ENCODE measurements at places on chromosomes 1 and 21.

DNA sequence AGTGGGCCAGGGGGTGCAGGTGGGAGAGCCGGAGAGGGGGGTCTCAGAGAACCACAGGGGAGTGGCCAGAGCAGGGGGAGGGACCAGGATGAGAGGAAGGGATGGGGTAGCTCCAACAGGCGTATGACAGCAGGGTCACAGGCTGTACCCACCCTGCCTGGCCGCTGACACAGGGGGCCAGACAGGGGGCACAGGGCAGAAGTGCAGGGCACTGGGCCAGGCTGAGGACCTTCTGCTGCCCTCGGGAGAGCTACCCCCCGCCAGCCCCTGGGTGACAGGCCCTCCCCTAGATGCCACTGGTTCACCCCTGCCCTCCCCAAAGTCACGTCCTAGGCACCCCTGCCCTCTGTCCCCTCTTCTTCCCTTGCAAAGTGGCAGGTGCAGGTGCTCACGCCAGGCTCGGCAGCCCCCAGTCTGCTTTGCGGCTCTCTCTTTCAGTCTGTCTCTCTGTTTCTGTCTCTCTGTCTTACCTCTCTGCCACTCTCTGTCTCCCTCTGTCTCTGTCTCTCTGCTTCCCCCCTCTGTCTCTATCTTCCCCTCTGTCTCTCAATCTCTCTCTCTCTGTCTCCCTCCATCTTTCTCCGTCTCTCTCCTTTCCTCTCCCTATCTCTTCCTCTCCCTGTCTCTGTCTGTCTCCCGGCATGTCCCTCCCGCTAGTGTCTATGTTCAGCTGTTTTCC, 48.5 kb downstream of the WNT9A start:
- DNase-seq = no peak

DNA sequence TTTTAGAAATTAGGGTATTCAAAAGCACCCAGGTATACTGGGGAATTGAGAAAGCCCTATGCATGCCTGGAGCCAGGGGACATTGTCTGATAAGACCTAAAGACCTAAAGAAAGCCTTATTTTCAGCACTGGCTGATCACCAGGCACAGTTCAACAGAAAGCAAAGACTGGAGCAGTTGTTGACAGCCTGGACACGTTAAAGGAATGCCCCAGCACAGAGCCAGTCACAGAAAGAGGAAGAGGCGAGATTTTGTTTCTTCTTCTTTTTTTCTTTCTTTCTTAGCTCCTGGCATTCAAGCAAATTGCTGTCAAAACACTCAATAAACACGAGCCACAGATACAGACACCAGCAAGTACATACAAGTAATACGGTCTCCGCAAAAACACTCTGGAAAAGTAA, 40.4 kb downstream of the RNF187 start:
- no peak for DNase-seq

DNA sequence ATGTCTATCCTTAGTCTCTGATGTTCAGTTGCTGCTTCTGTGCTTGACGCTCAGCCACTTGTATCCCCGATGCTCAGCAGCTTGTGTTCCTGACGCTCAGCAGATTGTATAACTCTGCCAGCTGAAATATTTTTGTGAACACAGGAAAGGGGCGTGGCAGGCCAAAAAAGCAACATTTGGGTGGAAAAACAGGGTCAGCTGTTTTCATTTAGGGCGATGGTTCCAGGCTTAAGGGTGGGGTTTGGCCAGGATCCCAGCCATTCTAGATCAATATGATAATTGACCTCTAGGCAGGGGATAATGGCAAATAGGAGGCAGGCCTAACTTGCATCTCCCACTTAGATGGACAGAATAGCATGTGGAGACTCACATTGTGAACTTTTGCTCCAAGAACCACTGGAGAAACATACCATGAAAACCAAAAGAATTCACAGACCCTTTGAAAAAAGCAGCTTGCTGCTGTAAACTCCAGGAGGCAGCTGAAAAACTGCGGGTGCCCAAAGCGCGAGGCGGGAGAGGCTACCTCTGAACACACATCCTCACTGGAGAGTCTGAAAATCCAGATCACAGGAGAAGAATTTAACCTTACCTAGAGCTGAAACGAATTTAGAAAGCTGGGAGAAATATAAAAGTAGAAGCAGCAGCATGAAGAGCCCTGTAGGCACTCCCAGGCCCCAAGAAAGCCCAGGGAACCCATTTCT, 58.3 kb downstream of the ZNF648 start:
- DNase-seq = no peak

DNA sequence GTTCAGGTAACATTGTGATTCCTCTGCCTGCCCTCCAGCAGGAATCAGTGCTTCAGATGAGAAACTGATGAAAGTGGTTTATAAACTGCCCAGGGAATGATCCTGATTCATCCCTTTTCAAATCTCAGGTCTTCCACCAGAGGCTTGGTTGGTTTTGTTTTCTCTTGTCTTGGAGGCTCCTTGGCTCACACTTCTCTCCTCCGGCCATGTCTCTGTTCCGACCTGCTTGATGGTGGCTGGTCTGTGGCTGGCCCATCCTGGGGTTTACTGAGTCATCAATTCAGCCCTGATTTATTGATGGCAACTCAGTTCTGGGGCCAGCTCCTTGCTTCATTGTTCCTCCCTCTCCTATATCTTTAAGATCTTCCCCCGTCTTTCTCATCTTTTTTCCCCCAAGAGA, 56.6 kb upstream of the SLC2A1 start:
- no peak for DNase-seq

GRCh38 chr1:78222225-78222959, 176.6 kb downstream of the GIPC2 start:
- DNase-seq = no peak

- no peak for DNase-seq
Observed at GRCh38 chr1:101239095-101240040, 2.5 kb downstream of the S1PR1 start.

DNA sequence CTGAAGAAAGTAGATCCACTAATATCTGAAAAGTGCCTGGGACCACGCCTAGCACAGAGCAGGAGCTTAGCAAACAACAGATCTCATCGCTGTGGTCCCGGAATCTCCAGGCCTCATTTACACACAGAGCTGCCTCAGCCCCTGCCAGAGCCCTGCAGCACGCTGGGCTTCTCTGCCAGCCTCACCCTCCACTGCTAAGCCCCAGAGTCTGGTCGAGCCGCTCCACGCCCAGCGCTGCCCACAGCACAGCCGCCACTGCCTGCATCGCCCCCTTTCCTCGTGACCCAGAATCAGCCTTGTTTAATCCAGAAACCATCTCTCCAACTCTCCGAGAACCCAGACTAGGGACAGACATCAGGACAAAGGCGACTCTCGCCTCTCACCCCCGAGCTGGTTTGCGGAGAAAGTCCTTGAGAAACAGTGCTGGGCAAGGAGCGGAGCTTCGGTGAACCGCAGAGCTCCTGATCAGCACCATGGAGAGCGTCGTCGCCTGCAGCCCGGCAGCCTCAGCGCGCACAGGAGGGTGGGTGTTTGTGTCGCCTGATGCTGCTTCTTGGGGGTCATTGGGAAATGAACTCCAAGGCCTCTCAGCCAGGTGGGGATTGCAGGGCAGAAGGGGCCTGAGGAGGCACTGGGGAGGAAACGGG, 145.1 kb downstream of the NPHP4 start:
- no peak for DNase-seq

GRCh38 chr1:28860332-28861073, 48.5 kb downstream of the OPRD1 start:
- no peak for DNase-seq

DNA sequence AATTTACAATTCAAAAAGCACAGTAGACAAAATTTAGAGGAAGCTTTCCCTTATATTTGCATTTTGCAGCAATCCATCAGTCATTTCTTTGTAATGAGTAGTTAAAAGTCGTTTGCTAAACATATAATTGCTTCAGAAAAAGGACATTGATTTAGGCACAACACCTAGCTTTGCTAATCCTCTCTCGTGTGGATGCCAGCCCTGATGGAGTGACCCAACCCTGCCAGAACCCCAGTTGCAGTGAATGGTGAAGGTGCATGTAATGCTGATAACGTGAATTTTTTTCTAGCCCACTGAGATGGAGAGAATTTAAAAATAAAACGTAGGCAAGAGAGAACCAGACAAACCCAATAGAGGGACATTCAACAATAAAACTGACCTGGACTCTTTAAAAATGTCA, 263.4 kb downstream of the GRIK1 start:
- DNase-seq = no peak

DNA sequence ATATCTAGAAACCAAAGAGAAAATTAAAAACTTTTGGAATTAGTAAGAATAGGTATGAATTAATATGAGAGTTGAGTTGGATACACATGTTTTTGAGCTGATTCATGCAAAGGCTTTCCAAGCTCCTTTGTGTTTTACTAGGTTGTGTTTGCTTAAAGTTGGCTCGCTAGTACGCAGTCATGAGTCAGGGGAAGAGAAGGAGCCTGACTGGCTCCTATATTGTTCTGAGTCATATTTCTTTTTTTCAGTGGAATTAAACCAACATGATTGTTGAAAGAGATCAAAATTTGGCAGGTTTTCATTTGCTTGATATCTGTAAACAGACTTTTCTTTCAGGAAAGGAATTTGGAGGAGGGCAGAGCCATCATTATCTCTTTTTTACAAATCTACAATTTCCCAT, 66.7 kb downstream of the MAGI3 start:
- DNase-seq = no peak

- no peak for DNase-seq
Observed at GRCh38 chr1:2360588-2361364, 30.6 kb downstream of the MORN1 start.

GRCh38 chr1:94623560-94624148, 82.1 kb upstream of the F3 start:
- DNase-seq = no peak

GRCh38 chr1:31799895-31800673, 15.7 kb downstream of the SPOCD1 start:
- DNase-seq = no peak

- DNase-seq = no peak
Observed at GRCh38 chr1:37484325-37485051, 10.1 kb downstream of the ZC3H12A start.

DNA sequence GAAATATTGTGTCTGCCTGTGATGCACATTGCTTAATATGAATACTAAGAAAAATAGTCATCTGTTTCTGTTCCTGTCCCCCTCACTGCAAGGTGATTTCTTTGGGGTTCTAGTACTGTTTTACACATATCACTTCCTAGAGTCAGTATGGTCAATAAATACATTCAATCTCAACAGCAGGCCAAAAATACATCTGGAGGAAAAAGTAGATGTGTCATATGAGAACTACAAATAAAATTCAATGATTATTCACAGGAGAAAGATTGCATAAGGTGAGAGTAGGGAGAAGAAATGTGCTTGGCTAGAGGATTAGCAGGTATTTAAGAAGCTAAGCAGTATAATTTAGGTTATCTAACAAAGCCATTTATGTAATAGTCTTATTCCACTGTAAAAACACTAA, 45.3 kb upstream of the SAMSN1 start:
- DNase-seq = no peak

- no peak for DNase-seq
Observed at GRCh38 chr1:233916706-233917105, 12.2 kb downstream of the SLC35F3 start.

DNA sequence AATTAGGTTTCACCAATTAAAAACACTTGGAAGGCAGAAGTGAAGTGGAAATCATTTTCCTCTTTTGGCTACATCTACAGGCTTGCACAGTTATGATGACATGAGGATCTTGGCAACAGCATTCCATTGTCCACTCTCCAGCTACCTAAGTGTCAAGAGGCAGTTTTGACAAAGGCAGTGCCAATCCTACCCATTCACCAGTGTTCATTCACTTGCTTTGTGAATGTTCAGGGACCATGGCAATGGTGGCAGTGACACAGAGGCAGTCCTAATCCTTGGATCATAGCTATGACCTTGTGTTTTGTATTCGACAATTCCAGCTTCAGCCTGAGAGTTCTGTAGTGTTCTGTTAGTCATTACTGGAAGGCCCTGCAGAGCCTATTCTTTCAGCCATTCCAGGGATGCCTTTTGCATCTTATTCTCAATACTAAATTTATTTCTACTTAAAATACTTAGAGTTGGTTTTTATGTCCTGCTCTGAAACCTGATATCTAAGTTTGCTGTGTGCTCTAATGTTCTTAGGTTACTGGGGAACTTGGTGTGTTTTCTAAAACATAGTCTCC, 36.7 kb downstream of the CRB1 start:
- no peak for DNase-seq

DNA sequence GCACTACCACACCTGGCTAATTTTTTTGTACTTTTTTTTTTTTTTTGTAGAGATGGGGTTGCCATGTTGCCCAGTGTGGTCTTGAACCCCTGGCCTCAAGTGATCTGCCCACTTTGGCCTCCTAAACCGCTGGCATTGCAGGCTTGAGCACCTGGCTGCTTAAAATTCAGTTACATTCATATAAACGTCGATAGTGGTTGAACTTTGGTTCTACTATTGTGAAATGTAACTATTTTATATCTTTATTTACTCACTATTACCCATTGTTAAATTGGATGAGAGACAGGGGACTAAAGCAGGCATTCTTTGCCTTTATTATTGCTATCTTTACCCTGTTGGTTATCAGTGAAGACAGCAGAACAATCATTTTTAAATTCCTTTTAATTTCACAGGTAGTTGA, 6.2 kb downstream of the SNX27 start:
- no peak for DNase-seq

GRCh38 chr1:234541286-234541975, 62.5 kb upstream of the TARBP1 start:
- DNase-seq = no peak

DNA sequence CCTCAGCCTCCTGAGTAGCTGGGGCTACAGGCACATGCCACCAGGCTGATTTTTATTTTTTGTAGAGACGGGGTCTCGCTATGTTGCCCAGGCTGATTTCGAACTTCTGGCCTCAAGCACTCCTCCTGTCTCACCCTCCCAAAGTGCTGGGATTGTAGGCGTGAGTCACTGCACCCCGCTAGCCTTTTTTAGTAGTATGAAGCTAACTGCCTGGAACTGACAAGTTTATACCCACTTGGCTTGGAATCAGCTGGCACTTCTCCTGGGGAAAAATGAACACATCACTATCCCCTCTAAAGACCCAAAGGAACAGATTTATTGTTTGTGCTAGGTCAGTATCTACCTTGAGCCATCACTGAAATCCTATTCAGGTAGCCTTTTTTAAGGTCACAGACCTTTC, 19.0 kb downstream of the TMEM63A start:
- DNase-seq = no peak

DNA sequence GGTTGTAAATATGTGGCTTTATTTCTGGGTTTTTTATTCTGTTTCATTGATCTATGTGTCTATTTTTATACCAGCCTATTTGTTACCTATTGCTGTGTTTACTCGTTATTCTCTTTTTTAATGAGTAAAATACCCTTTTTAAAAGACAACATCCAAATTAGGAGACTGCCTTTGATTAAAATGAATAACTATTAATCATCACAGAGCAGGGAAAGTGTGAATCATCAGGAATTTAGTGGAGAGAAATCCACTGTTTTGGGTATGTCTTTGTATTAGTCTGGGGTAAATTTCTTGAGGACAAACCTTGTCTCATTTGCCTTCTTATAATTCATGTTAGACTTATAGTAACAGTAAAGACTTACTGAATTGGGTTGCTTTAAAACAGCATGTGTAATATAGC, 12.1 kb downstream of the DISC1 start:
- DNase-seq = no peak

DNA sequence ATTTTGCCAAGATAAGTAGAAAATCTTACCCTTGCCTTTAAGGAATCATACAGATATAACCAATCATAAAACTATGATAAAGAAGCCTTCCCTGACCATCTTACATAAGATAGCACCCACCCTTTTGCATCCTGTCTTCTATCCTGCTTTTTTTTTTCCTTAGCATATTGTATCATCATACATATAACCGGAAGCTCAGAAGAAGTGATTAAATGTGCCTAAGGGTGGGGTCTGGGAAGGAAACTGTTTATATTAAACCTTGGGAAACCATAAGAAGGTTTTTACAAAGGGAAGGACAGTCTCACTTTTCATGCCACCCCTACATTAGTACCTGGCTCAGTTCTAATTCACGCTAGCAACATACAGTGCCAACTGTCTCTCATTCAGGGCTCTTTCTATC, 66.8 kb downstream of the LUZP1 start:
- DNase-seq = no peak

All from caudate nucleus (tissue), 63 donors.